Activated naive CD8-positive, alpha-beta T cell treated with anti-CD3 and anti-CD28 coated beads for 36 hours (primary cell): ENCODE measurements at places on chromosomes 7 and 10.

DNA sequence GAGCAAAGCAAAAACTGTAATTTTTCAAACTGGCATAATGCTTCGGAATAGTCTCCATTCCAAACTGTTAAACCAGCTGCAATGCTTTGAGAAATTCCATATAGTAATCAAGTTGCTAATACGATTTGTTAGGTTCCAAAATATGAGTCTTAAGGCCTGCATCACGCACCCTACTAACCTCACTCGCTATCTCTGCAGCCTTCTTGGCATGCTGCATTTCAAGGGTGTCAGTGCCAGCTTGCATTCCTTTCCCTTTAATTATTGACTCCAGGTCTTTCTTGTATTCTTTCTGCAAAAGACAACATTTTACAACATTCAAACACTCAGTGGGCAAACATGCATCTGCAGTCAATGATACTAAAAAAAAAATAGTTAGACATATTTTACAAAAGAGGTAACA lies 61.8 kb downstream of the NEBL start:
- H3K4me3 ChIP-seq = no peak overlapping the region
- DNase-seq = no peak
- H3K27ac ChIP-seq = no peak overlapping the region
- no peaks in the 10 kb centered on the region for H3K4me1 ChIP-seq
- no peaks in the 10 kb centered on the region for H3K36me3 ChIP-seq

DNA sequence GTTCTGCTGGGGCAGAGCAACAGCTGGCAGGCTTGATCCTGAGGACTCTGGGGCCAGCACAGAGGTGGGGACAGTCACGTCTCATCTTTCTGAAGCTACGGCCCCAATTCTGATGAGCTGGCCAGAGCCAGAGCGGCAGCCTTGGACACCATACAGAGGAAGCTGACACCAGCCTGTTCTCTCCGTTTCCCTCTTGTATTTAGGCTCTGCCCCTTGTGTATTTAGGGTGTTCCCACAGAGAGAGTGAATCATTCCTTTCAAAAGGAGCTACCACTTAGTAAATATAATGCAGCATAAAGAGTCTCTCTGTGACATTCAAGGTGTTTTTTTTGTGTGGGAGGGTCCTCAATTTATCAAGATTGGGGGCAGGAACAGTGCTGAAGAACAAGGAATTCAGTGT lies 109.2 kb downstream of the ZNF248 start:
- H3K4me1 ChIP-seq = no peaks in the 10 kb centered on the region
- no peaks in the 10 kb centered on the region for H3K36me3 ChIP-seq
- DNase-seq = no peak
- H3K27ac ChIP-seq = no peak overlapping the region

DNA sequence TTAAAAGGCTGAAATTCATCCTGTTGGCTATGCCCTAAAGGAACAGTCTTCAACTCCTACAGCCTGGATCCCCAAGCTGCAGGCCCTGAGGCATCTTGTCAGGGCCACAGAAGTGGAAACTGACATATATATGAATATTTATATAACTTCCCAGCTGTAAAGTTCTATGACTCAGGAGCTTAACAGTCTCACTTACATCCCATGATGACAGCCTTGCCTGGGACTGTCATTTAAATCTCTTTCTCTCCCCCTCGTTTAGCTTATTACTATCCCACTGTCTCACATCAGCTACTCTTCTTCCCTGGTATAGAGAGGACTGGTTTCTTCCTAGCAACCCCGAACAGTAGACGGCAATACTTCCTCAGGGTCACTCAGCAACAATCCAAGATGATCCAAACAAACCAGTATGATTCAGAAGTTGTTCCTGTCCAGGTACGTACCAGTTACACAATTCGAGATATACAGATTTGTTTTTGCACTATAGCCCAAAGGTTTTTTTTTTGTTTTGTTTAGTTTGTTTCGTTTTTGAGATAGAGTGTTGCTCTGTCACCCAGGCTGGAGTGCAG lies 22.7 kb downstream of the KIAA1549 start:
- no peaks in the 10 kb centered on the region for H3K36me3 ChIP-seq
- no peak overlapping the region for H3K4me3 ChIP-seq
- H3K4me1 ChIP-seq = peaks cover under 1% of the 10 kb centered on the region
- DNase-seq = no peak
- H3K27ac ChIP-seq = no peak overlapping the region

DNA sequence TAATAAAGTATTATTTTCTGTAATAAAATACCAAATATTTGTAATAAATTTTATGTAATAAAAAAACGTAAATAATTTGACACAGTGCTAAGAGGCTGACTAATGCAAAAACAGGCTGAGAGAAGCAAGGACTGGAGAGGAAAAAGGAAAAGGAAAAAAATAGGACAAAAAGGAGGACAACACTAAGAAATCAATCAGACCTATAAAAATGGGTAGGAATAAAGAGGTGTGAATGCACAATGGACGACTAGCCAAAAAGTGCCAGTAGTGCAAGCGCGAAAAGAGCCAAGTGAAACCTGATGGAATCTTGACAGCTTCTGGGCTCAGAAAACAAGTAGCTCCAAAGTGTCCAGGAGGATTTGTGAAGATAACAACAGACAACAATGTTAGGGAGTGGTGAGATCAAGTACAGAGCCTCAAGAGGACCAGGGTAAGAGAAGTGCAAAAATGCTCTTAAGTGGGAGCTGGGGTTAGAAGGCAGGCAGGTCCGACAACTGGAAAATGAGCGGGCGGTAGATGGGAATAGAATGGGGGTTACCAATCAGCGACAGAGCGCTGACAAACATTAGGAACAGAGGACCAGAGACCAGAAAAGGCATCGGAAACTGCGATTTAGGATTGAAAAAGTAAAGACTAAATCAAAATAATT lies 1.2 kb downstream of the BRAF start:
- no peak overlapping the region for H3K4me3 ChIP-seq
- no peaks in the 10 kb centered on the region for H3K27me3 ChIP-seq
- peaks cover 9% of the 10 kb centered on the region for H3K36me3 ChIP-seq
- peaks cover 19% of the 10 kb centered on the region for H3K4me1 ChIP-seq

- H3K27me3 ChIP-seq = no peaks in the 10 kb centered on the region
- H3K27ac ChIP-seq = no peak overlapping the region
- DNase-seq = no peak
- H3K4me3 ChIP-seq = no peak overlapping the region
Observed at GRCh38 chr7:45662018-45662417, 87.8 kb downstream of the ADCY1 start.

GRCh38 chr7:139886899-139887298 lies 57.8 kb downstream of the TBXAS1 start:
- no peak overlapping the region for H3K4me3 ChIP-seq
- DNase-seq = no peak

GRCh38 chr7:4762121-4763055 lies 13.0 kb upstream of the AP5Z1 start:
- no peaks in the 10 kb centered on the region for H3K4me1 ChIP-seq
- DNase-seq = no peak
- H3K4me3 ChIP-seq = no peak overlapping the region
- H3K36me3 ChIP-seq = peaks cover 7% of the 10 kb centered on the region

DNA sequence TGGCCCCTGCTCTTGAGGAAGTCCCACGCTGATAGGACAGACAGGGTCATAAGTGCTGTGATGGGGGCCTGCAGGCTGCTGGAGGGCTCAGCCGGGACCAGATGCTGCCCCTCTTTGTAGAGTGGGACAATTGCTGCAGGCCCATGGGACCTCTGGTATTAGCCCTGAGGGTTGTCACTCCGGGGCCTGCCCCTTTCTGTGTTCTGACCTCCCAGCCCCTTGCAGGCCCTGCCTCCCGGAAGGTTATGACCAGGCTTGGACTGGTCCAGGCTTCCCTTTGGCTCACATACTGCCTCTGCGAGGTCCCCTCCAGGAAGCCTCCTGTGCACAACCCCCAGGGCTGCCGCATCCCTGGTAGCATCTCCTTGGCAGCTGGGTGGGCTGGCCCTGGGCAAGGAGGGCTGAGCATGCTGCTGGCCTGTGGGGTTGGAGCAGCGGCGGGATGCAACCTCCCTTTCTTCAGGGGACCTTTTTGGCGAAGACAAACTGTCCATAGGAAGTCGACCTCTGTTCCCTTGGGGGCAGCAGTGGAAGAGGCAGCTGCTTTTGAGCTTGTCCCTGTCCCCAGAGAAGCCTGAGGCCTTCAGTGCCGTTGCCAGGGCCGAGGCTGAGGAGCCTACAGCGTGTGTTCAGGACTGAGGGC lies 8.8 kb downstream of the LIMK1 start:
- peaks cover 25% of the 10 kb centered on the region for H3K4me1 ChIP-seq
- no peak overlapping the region for H3K4me3 ChIP-seq
- H3K36me3 ChIP-seq = peaks cover 17% of the 10 kb centered on the region
- no peaks in the 10 kb centered on the region for H3K27me3 ChIP-seq

DNA sequence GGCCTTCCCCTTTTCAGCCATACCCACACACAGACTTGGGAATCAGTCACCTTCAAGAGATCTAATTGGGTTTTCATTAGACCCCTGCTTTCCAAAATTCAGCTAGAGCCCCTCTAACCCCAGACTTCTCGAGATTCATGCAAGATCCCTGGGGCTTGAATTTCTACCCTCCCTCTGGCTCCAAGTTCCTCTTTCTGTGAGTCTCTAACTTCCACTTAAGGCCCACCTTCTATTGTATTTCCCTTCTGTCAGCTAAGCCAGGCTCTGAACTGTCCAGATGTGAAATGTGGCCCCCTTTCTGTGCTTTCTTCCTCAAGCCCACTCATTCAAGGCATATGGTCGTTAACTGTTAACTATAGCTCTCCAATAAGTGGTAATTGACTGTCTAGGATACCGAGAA lies 132.2 kb downstream of the ZNF365 start:
- no peak overlapping the region for H3K27ac ChIP-seq
- no peaks in the 10 kb centered on the region for H3K27me3 ChIP-seq
- no peak overlapping the region for H3K4me3 ChIP-seq
- no peaks in the 10 kb centered on the region for H3K36me3 ChIP-seq

GRCh38 chr7:134866617-134867016 lies 87.2 kb downstream of the CALD1 start:
- peaks cover 4% of the 10 kb centered on the region for H3K36me3 ChIP-seq
- no peak overlapping the region for H3K27ac ChIP-seq
- no peak for DNase-seq
- H3K27me3 ChIP-seq = no peaks in the 10 kb centered on the region
- no peak overlapping the region for H3K4me3 ChIP-seq
- H3K4me1 ChIP-seq = peaks cover 23% of the 10 kb centered on the region

GRCh38 chr10:124217031-124217430 lies 123.6 kb upstream of the CHST15 start:
- peaks cover 4% of the 10 kb centered on the region for H3K27me3 ChIP-seq
- DNase-seq = no peak
- peaks cover 6% of the 10 kb centered on the region for H3K4me1 ChIP-seq
- H3K4me3 ChIP-seq = no peak overlapping the region

DNA sequence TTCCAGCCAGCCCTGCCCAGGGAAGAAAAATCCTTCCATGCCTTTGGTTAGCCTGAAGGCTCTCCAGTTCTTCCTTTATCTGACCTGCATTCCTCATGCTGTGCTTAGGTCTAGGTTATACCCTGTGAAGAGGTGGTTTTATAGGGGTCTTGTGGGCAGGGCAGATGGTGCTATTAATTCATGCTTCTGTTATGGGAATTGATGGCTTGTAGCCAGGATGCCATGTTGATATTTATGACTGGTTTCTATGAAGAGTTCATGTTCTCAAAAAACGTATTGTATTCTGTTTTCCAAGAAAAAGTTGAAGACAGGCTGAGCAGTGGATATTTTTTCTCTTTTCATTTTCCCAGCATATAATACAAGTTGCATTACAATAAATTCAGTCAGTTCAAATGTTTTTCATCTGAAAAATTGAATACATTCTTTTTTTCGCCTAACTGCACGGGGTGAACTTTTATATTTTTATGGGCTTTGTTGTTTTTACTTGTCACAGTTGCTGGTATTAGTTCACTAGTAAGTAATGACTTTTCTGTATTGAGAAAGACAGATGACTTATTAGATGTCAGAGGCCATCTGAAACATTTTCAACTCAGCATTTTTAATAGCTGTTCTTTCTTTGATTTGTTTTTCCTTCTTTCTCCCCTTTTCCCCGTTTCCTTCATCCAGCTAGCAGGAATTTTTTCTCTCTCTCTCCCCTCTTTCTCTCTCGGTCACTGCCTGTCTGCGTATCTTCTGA lies 322.8 kb downstream of the LRMDA start:
- H3K36me3 ChIP-seq = no peaks in the 10 kb centered on the region
- no peak for DNase-seq
- H3K27me3 ChIP-seq = peaks cover 7% of the 10 kb centered on the region
- no peak overlapping the region for H3K4me3 ChIP-seq
- H3K4me1 ChIP-seq = no peaks in the 10 kb centered on the region

DNA sequence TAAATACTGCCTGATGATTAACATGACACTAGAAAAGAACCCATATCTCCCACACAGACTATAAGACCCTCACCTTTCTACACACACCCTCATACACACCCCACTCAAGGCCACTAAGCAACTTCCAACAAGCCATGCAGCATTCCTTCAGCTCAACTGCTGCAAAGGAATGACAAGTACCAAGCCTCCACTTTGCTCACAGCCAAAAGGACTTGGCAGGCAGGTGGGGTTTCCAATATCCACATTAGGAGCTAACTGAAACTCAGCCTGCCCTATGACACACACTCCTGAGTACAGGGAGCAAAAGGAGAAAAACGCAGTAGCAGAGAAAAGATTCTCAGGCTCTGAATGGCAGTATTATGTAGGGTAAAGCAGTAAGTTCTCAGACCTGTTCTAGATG lies 13.4 kb downstream of the USP54 start:
- H3K4me3 ChIP-seq = no peak overlapping the region
- H3K27me3 ChIP-seq = no peaks in the 10 kb centered on the region
- H3K36me3 ChIP-seq = peaks cover 1% of the 10 kb centered on the region
- H3K27ac ChIP-seq = no peak overlapping the region
- no peak for DNase-seq

DNA sequence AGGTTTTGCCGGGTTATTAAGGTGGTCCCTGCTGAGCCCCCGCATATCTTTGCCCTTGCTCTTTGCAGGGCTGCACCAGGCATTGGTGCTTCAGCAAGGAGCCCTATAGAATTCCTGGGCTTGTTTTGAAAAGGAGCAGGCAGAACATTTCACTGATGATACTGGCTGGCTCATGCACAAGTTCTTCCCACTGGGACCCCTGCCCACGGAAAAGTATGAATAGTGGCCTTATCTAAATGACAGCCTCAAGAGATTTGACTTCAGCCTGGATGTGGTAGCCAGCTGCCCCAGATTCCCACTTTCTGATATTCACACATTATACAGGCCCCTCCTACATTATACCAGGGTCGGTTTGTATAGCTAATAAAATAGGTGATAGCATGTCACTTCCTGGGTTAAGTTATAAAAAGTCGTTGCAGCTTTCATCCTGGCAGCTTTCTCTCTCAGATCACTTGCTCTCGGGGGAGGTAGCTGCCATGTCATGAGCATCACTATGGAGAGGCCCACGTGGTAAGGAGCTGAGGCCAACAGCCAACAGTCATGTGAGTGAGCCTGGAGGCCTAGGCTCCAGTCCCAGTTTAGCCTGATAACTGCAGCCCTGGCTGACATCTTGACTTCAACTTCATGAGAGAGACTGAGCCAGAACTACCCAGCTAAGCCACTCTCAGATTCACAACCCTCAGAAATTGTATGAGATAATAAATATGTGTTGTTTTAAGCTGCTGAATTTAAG lies 16.8 kb upstream of the CRTAC1 start:
- H3K4me3 ChIP-seq = no peak overlapping the region
- DNase-seq = no peak
- H3K4me1 ChIP-seq = peaks cover 2% of the 10 kb centered on the region

- peaks cover 13% of the 10 kb centered on the region for H3K27me3 ChIP-seq
- H3K27ac ChIP-seq = no peak within 1 kb of the TSS
- H3K36me3 ChIP-seq = no peaks in the 10 kb centered on the region
- H3K4me3 ChIP-seq = no peak within 1 kb of the TSS
Observed at GRCh38 chr7:134548877-134549276, at the start of gene AKR1B15. TSS of gene AKR1B15 (plus strand) at chr7:134549110. CDS start at chr7:134564620, 15,510 bp downstream.

GRCh38 chr7:137658190-137658900 lies 188.4 kb downstream of the DGKI start:
- no peak overlapping the region for H3K4me3 ChIP-seq
- H3K27ac ChIP-seq = no peak overlapping the region
- H3K27me3 ChIP-seq = peaks cover 17% of the 10 kb centered on the region
